Stimulated activated CD4-positive, alpha-beta T cell treated with anti-CD3 and anti-CD28 coated beads, Interleukin-1b, Interleukin-23, amount 100 ng/mL, for 1 hour (primary cell): ENCODE measurements at places on chromosomes 1 and 21.

DNA sequence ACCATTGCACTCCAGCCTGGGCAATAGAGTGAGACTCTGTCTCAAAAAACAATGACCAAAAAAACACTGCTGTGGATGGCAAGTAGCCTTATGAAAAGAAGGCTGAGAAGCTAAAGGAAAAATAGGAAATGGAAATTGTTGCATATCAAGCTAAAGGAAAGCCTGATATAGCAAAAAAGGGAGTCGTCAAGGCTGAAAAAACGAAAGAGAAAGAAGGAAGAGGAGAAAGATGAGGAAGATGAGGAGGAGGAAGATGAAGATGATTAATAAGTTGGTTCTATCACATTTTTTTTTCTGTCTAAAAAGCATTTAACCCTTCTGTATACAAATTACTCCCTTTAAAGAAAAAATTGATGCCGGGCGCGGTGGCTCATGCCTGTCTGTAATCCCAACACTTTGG lies 10.2 kb upstream of the PRDX1 start:
- DNase-seq, result no peak

- DNase-seq, result no peak
Measured at GRCh38 chr1:225657462-225657989, 4.6 kb upstream of the ENAH start.

DNA sequence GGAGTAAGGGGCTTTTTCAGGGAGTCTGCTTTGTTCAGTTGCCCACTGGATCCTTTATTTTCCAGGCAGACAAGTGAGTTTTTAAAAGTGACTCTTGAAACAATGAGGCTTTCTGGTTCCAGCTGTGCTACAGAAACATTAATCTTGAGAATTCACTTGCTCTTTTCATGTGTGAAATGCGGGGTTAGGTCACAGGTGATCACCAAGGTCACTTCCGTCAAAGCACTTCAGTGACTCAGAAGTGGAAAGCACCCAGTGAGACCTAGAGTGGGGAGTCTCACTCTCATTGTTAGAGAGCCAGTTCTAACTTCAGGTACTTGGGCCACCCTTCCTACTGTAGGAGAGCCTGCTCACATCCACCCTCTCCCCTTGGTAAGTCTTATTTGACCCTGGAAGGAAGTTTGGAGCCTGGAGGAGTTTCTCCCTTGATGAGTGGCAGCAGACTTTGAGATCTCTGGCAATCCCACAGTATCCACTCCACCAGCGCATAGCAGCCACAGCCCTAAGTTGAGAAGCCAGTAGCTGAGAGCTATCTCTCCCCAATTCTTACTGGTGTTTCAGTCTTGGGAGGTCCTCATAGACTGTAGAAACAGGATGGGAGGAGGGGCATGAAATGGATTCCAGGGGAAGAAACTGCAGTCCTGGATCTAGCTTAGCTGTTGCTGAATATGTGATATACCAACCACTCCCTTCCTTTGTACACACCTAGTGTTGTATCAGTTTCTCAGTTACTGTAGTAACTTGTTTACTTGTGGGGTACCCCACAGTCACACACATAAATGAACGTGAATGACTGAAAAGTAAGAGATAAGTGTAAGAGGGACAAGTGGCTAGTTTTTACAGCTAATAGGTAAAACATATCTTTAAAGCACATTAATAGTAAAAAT lies 3.1 kb downstream of the TACSTD2 start:
- DNase-seq, result peak; percentile 4

DNA sequence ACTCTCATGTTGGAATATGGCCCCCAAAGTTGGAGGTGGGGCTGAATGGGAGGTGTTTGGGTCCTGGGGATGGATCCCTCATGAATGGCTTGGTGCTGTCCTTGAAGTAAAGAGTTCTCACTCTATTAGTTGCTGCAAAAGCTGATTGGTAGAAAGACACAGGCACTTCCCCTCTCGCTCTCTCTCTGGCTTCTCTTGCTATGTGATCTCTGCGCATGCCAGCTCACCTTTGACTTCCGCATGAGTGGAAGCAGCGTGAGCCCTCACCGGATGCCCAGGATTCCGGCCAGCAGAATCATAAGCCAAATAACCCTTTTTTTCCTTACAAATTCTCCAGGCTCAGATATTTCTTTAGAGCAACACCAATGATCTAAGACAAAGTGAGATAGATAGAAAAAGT lies 20.9 kb upstream of the CCSAP start:
- DNase-seq, result no peak

GRCh38 chr1:162625679-162626078 lies 6.6 kb upstream of the DDR2 start:
- no peak for DNase-seq

GRCh38 chr1:110485725-110486124 lies 33.2 kb downstream of the KCNA10 start:
- no peak for DNase-seq

- DNase-seq, result no peak
Measured at GRCh38 chr1:93828367-93828755, 50.6 kb downstream of the DNTTIP2 start.

GRCh38 chr1:56375326-56375804 lies 204.0 kb downstream of the PLPP3 start:
- DNase-seq, result no peak

GRCh38 chr1:99560207-99561040 lies 85.5 kb upstream of the PALMD start:
- no peak for DNase-seq

- no peak for DNase-seq
Measured at GRCh38 chr21:37780991-37781983, 135.0 kb downstream of the KCNJ6 start.

DNA sequence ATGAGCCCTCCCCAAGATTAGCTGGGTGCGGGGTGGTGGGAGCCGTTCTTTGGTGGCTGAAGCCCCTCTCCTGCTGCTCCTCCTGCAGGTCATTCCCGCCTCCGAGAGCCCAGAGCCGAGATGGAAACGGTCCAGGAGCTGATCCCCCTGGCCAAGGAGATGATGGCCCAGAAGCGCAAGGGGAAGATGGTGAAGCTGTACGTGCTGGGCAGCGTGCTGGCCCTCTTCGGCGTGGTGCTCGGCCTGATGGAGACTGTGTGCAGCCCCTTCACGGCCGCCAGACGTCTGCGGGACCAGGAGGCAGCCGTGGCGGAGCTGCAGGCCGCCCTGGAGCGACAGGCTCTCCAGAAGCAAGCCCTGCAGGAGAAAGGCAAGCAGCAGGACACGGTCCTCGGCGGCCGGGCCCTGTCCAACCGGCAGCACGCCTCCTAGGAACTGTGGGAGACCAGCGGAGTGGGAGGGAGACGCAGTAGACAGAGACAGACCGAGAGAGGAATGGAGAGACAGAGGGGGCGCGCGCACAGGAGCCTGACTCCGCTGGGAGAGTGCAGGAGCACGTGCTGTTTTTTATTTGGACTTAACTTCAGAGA lies 448 bp downstream of the G0S2 start:
- no peak for DNase-seq

DNA sequence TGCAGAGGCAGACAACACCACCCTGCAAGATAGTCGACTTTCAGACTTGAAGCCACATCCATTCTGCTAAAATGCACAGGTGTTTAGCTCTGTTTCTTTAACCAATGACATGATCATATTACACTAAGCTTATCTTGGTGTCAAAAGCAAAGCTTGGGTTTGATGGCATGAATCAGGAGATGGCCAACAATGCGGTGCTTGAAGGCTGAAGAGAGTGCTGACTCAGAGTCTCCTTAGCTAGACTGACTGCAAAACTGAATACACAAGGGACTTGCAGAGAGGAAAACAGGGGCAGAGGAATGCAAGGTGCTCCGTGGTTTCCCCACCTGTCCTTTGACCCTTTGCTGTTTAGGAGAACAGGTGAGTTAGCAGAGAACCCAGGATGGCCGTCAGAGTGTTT lies 262.6 kb downstream of the SIPA1L2 start:
- no peak for DNase-seq

DNA sequence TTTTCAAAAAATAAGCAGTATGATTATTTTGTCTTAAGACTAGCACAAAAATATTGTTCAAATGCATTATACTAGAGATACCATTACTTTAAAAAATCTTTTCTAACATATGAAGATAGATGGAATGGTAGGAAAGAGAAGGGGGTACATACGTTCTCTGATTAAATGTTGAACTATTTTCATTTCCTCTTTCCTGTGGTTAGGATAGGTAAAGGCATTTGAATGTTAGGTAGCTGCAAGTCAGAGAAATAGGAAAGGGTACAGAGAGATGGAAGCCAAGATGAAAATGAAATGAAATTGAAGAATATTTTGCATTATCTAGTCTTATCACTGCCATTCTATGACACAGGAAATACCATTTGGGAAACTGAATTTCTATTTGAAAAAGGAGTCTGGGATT lies 28.3 kb downstream of the TLCD4 start:
- DNase-seq, result no peak

DNA sequence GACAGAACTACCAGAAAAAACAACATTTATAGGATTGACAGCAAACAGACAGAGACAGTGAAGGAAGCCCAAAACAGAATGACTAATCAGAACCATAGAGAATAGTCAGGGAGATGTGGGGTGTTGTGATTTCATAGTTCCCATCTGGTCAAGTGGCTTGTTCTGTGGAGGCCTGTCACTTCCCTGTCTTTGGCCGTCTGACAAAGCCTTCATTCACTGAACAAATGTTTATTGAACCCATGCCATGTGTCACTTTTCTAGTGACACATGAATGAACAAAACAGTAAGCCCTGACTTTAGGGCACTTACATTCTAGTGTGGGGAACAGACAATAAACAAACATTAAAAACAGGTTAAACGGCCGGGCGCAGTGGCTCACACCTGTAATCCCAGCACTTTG lies 3.2 kb upstream of the SRRM1 start:
- DNase-seq, result no peak

DNA sequence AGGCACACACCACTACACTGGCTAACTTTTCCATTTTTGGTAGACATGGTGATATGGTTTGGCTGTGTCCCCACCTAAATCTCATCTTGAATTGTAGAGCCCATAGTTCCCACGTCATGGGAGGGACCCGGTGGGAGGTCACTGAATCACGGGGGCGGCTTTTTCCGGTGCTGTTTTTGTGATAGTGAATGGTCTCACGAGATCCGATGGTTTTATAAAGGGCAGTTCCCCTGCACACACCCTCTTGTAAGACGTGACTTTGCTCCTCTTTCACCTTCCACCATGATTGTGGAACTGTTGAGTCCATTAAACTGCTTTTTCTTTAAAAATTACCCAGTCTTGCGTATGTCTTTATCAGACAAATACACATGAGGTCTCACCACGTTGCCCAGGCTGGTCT lies 1.3 kb upstream of the FTCD start:
- no peak for DNase-seq

- DNase-seq, result no peak
Measured at GRCh38 chr1:81702903-81703302, 97.8 kb upstream of the ADGRL2 start.

DNA sequence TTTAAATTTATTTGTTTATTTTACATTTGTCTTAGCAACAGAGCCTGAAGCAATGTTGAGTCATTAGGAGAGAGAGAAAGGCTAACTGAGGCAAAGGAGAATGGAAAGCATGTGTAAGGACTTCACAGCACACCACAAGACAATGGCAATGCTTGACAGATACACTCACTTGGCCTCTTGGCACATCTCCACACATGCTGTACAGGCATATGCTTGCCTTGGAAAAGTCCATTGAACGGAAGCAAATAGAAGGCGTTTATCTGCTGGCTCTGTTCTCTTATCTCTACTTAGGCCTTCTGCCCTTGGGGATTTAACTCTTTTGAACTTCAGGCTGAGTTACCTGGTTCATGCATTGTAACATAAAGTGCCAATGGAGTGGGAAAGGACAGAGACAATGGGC lies 262.2 kb upstream of the POU3F1 start:
- DNase-seq, result no peak

DNA sequence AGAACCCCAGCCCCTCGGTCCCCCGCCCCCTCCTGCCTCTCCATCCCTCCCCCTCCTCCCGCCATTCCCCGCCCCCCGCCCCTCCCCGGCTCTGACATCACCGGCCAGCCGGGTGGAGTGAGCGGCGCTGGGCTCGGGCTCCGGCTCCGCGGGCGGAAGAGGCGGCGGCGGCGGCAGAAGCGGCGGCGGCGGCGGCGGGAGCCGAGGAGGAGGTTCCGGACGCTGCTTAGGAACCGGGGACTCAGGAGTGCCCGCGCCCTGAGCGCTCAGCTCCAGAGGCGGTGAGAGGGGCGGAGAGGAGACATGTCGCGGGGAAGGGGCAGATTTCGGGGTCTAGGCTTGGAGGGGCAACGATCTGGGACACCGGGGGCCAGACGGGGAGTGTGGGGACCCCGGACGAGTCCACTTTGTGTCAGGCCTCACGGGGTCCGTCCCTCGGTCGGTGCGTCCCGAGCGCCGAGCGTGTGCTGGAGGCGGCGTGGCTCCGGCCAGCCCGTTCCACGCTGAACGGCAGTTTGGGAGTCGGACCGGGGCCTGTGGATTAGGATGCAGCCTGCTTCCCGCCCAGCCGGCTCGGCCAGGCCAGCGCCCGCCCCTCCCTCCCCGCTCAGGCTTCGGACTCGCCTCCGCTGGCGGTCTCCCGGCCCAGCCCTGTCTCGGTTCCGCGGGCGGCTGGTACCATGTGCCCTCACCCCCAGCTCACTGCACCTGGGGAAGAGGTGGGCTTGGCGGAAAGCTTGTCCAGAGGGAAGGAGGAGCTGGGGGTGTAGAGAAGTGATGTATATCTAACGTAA lies at the start of gene PEA15:
PEA15 (plus strand) TSS at position 143 of the 794 bp plus-strand sequence. CDS start 6,161 bp downstream, outside the sequence.
- peak; percentile 51 for DNase-seq

GRCh38 chr1:103513711-103514110 lies 11.8 kb upstream of the RNPC3 start:
- no peak for DNase-seq

- DNase-seq, result no peak
Measured at GRCh38 chr1:82499022-82499421, 698.3 kb downstream of the ADGRL2 start.

DNA sequence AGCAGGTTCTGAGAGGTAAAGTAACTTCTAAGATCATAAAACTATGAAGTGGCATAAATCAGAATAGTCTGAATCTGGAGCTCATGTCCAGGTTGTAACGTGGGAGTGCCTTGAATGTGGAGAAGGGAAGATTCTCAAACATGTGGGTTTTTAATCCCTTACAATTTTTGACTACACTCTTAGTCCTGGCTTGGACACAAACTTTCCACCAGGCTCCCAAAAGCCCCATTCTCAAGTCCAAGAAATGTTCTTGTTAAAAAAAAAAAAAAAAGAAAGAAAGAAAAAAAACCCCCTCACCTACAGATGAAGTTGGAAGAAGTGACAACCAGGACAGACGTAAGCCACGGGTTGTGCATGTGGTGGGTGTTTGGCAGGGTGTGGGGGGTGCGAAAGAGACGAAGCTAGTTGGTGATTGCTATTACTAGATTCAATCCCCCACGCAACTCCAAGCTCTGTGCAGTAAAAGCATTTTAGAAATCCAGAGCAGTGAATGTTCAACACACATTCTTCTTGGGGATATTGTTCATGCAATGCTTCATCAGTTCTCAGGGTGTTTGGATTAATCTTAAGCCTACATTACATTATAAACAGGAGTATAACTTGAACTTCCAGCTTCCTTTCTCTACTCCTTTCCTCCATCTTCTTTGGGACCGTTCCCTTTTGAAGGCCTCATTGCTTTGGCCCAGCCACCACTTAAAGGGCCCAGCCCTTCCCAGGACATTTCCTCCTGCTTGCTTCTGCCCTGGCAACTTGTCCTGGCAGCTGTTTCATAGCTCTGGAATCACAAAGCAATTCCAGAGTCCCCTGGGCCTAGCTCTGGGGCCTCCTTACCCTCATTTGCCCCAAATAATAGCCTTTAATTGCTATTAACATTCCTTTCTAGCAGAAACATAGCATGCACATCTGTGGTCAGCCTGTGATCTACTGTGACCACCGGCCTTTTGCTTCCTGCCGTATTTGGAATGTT lies 41.8 kb downstream of the PHC2 start:
- no peak for DNase-seq

GRCh38 chr1:53837646-53837923 lies 511 bp downstream of the NDC1 start:
- DNase-seq, result no peak
